Upper lobe of right lung (tissue), 1 donor: ENCODE measurements at places on chromosomes 1 and 21. TPM values are rescaled to one million over a fixed set of nuclear protein-coding genes. Genes with fewer than 3 reads are reported as not detected.

Gene SPTA1
- not detected for total RNA-seq

Gene TAL1
- 18.3 TPM for total RNA-seq

Gene SYCP1
- not detected for total RNA-seq

Gene TMEM51
- total RNA-seq: 14.7 TPM

Gene TLR5
- 22.3 TPM for total RNA-seq

Gene FAM78B
- total RNA-seq: 1.2 TPM

Gene CLDN17
- not detected for total RNA-seq

Gene ATP8B2
- total RNA-seq: 35.2 TPM

Gene LRRC71
- 0.26 TPM for total RNA-seq

Gene RAB3B
- not detected for total RNA-seq

Gene LCE2B
- not detected for total RNA-seq

Gene SPRR2F
- total RNA-seq: not detected

GRCh38 chr1:52659356-52659755 is 26.4 kb downstream of the SHISAL2A start:
- H3K27me3 ChIP-seq: no peaks in the 10 kb centered on the region
- no peak for DNase-seq
- H3K27ac ChIP-seq: no peak overlapping the region

DNA sequence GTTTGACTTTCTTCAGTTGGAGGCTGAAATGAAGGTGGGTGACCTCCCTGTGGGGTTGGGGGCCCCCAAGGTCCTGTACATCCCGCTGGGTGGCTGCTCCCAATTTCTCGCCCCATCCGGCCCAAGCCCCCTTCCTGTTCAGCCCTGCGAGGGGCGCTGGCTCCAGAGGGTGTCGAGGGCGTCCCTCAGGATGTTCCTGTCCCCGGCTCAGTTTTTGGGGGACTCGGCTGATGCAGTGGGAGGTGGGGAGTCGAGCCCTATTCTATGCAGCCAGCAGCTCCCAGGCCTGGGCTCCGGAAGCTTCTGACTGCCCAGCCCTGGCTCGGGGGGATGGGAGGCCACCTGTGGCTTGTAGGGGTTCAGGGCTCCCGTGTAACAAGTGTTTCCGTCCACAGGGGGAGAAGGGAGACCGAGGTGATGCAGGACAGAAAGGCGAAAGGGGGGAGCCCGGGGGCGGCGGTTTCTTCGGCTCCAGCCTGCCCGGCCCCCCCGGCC is 38.2 kb downstream of the SLC19A1 start:
- no peak overlapping the region for H3K27ac ChIP-seq
- no peak for DNase-seq
- H3K27me3 ChIP-seq: no peaks in the 10 kb centered on the region
- H3K36me3 ChIP-seq: no peaks in the 10 kb centered on the region

DNA sequence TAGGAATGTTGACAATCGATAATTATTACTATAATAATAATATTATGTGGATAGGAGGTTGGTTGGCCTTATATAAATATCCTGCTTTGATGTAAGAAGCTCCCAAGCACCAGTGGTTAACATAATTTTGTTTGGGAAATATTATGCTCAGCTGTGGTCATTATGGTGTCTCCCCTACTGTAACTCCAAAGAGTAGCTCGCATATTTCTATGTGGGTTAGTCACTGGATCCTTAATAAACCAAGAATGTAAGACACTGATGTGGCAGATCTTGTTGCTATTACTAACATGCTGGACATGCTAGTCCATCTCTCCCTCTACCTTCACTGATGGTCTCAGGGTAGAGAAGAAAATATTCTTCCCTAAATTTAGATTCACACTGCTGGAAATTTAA is 79.2 kb upstream of the RALGPS2 start:
- H3K27me3 ChIP-seq: no peaks in the 10 kb centered on the region
- H3K4me1 ChIP-seq: no peaks in the 10 kb centered on the region
- no peaks in the 10 kb centered on the region for H3K36me3 ChIP-seq
- H3K4me3 ChIP-seq: no peak overlapping the region

- no peak overlapping the region for H3K27ac ChIP-seq
- peaks cover 22% of the 10 kb centered on the region for H3K4me1 ChIP-seq
- DNase-seq: no peak
- H3K4me3 ChIP-seq: no peak overlapping the region
- no peaks in the 10 kb centered on the region for H3K27me3 ChIP-seq
Measured at GRCh38 chr1:201585901-201586300, 47.0 kb downstream of the NAV1 start.

DNA sequence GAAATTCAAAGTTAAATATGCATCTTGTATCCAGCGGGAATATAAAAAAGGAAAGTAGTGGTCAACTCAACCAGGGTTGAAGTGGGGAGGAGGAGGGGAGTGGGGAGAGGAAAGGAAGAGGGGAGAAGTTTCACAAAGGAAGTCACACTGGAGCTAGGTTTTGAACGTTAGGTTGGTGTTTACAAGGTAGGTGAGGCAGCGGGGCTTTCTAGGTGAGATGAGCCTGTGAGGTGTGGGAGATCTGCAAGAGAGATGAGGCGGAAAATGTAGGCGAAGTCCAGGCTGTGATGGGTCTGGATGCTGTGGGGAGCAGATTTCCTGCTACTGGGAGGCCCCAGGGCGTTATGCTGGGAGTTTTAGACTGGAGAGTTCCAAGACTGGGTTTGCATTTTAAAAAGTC is 36.1 kb upstream of the IL20 start:
- no peak overlapping the region for H3K4me3 ChIP-seq
- H3K27me3 ChIP-seq: no peaks in the 10 kb centered on the region
- H3K27ac ChIP-seq: no peak overlapping the region
- DNase-seq: no peak
- H3K4me1 ChIP-seq: peaks cover 5% of the 10 kb centered on the region

- H3K4me1 ChIP-seq: no peaks in the 10 kb centered on the region
- H3K27me3 ChIP-seq: no peaks in the 10 kb centered on the region
- DNase-seq: no peak
- H3K27ac ChIP-seq: no peak overlapping the region
- H3K4me3 ChIP-seq: no peak overlapping the region
Measured at GRCh38 chr21:15247613-15248012, 182.8 kb upstream of the NRIP1 start.

- no peak overlapping the region for H3K4me3 ChIP-seq
- H3K27ac ChIP-seq: no peak overlapping the region
- H3K4me1 ChIP-seq: peaks cover 4% of the 10 kb centered on the region
- no peak for DNase-seq
- no peaks in the 10 kb centered on the region for H3K27me3 ChIP-seq
- H3K36me3 ChIP-seq: no peaks in the 10 kb centered on the region
Measured at GRCh38 chr1:50693829-50694228, 266.2 kb downstream of the FAF1 start.

DNA sequence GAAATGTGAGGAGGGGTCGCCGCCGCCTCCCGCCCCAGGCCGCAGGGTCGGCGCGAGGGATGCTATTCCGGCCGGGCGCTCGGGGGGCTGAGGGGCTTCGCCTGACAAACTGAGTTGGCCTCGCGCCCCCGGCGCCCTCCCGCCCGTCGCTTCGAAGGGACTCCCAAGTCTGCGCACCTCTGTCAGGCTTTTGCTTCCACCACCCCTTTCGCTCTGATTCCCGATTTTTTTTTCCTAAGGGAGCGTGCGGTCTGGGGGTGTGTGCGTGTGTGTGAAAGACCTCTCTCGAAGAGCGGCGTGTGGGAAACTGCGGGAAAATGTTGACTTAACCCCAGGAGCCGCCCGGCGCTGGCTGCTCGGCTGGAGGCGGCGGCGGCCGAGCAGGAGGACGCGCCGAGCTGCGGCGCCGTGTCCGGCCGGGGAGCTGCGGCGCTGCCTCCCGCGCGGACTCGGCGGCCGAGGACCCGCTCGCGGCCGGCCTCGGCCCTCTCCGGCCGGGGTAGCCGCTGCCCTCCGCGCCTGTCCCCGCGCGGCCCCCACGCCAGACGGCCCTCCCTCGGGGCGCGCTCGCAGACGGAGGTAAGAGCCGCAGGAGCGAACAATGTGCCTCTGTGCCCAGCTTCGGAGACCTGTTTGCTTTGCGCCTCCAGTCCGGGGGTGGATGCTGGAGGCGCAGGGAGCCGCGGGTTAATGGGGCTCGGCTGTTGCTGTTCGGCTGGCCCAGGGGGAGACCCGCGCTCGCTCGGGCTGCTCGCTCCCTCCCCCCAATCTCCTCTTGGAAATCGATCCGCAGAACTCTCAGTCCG is 1.1 kb downstream of the ADGRL2 start:
- no peaks in the 10 kb centered on the region for H3K36me3 ChIP-seq
- peak; percentile 67 for DNase-seq
- no peaks in the 10 kb centered on the region for H3K4me1 ChIP-seq
- peaks cover 23% of the 10 kb centered on the region for H3K27me3 ChIP-seq
- peak overlapping the region; percentile 70 for H3K4me3 ChIP-seq
- peak overlapping the region; percentile 94 for H3K27ac ChIP-seq

DNA sequence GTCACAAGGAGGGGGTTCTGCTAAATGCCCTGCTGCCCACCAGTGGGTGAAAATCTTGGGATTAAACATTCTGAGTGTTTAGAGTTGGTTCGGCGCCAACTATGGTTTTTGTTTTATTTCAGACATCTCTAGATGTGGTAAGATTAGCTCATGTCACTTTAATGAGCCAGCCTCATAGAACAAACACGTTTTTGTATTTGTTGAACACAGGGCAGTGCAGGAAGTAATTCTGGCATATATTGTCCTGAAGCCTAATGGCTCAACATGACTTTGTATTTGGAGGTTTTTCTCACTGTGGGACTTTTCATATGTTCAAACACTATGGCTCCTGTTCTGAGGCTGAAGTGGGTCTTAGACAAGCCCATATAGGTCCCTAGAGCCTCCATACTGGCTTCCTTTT is 107.8 kb downstream of the NGF start:
- no peaks in the 10 kb centered on the region for H3K36me3 ChIP-seq
- H3K4me1 ChIP-seq: no peaks in the 10 kb centered on the region
- no peak for DNase-seq
- H3K27me3 ChIP-seq: no peaks in the 10 kb centered on the region

DNA sequence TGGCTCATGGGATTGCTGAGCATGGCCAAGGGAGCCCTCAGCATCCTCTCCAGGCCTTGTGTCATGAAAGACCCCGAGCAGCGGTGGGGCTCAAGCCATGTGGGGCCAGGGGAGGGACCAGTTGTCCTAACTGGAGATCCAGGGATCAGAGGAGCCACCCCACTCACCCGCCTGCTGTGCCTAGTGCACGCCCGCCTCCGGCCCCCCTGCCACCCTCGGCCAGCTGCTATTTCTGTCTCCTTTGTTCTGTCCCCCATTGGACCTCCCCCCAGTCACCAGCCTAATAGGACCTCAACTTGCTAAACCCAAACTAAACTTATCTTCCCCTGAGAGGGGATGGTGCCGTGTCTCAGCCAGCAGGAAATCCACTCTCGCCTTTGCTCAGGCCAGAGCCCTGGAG is 44.4 kb downstream of the TP73 start:
- no peak overlapping the region for H3K4me3 ChIP-seq
- H3K27me3 ChIP-seq: no peaks in the 10 kb centered on the region
- DNase-seq: no peak
- H3K4me1 ChIP-seq: peaks cover 4% of the 10 kb centered on the region

- H3K27ac ChIP-seq: no peak overlapping the region
- H3K36me3 ChIP-seq: no peaks in the 10 kb centered on the region
- no peak for DNase-seq
- H3K4me1 ChIP-seq: no peaks in the 10 kb centered on the region
Measured at GRCh38 chr1:62407398-62408009, 29.3 kb upstream of the USP1 start.

- no peaks in the 10 kb centered on the region for H3K27me3 ChIP-seq
- no peak overlapping the region for H3K4me3 ChIP-seq
- no peak overlapping the region for H3K27ac ChIP-seq
- no peak for DNase-seq
- no peaks in the 10 kb centered on the region for H3K36me3 ChIP-seq
Measured at GRCh38 chr1:162159515-162159914, 90.0 kb downstream of the NOS1AP start.

DNA sequence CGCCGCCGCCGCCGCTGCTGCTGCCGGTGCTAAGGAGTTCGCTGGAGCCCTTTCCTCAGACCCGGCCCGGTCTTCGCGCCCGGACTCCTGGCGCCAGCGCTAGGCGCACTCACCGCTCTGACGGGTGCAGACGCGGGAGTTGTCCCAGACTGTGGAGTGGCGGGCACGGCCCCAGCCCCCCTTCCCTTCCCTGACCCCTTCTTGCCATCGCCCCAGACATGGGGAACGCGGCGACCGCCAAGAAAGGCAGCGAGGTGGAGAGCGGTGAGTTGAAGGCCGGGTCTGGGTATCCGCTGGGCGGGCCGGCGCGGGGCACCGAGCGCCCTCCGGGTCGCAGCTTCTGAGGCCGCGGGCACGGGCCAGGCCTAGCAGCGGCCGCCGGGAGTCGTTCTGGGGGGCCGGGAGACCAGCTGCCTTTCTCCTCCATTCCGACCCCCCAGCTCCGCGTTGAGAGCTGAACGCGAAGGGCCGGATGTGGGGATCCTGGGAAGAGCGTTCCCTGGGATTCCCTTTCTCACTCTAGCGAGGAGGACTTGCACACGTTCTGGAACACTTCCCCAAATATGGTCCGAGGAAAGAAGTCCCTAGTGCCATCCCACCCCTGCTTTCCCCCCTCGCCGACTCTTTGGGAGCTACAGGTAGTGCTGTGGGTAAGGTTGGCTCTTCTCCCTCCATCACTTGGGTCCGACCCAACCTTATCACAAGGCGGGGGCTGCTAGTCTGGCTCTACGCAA is 65.8 kb upstream of the PRKACB start:
- H3K4me3 ChIP-seq: peak overlapping the region; percentile 78
- peaks cover 4% of the 10 kb centered on the region for H3K4me1 ChIP-seq
- H3K36me3 ChIP-seq: no peaks in the 10 kb centered on the region
- no peak for DNase-seq
- peak overlapping the region; percentile 71 for H3K27ac ChIP-seq

GRCh38 chr1:9078015-9078751 is 8.7 kb upstream of the SLC2A5 start:
- H3K4me3 ChIP-seq: no peak overlapping the region
- no peaks in the 10 kb centered on the region for H3K36me3 ChIP-seq
- peaks cover 12% of the 10 kb centered on the region for H3K4me1 ChIP-seq
- no peak overlapping the region for H3K27ac ChIP-seq

DNA sequence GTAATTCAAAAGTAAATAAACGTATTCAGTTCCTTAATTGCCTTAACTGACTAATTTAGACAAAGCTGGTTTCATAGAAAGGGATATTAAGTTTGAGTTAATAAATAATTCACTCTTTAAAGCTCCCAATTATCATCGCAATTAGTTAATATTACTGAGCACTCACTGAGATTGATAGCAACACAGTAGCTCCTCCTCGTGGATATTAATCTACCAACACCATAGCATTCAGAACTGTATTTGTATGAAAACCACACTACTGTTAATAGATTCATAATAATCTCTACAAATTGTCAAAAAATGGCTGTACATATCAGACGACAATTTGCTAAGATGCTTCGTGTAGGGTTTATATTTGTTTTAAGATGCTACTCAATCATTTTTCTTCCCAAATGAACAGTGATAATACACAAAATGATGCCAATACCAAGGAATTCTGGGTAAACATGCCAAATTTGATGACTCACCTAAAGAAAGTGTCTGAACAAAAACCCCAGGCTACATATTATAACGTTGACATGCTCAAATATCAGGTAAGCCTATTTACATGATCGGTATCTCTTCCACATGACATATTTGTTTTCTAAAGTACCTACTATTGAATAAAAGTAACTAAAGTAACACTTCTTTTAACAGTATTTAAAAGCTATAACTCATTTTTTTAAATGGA is 18.8 kb upstream of the DYNLT5 start:
- H3K27me3 ChIP-seq: no peaks in the 10 kb centered on the region
- H3K27ac ChIP-seq: no peak overlapping the region

- peaks cover 11% of the 10 kb centered on the region for H3K4me1 ChIP-seq
- peak overlapping the region; percentile 34 for H3K27ac ChIP-seq
- H3K36me3 ChIP-seq: no peaks in the 10 kb centered on the region
Measured at GRCh38 chr1:203368624-203369451, 17.9 kb upstream of the FMOD start.

GRCh38 chr1:77253211-77253610 is 28.6 kb upstream of the AK5 start:
- no peak overlapping the region for H3K27ac ChIP-seq
- no peak for DNase-seq
- no peaks in the 10 kb centered on the region for H3K4me1 ChIP-seq
- H3K4me3 ChIP-seq: no peak overlapping the region
